ENCODE measurements at places on chromosomes 3 and 15.

GRCh38 chr3:187920030-187920429 is 174.8 kb upstream of the BCL6 start:
- no peak for DNase-seq

DNA sequence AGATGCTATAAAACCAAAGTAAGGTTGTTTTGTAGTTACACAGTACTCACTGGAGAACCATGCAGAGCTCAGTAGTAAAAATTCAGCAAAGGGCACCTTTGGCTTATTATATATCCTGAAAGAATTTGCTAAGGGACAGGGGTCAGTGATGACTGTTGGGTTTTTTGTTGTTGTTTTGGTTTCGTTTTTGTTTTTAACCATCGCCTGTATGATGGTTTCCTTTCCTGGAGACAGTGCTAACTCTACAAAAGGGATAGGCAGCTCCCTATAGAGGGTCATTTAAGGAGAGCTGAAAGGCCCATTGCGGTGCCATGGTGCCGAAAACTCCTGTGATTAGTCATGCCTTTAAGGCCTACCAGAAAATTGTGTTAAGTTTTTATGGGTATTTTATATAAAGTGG is 118.2 kb upstream of the GOLIM4 start:
- no peak for DNase-seq

DNA sequence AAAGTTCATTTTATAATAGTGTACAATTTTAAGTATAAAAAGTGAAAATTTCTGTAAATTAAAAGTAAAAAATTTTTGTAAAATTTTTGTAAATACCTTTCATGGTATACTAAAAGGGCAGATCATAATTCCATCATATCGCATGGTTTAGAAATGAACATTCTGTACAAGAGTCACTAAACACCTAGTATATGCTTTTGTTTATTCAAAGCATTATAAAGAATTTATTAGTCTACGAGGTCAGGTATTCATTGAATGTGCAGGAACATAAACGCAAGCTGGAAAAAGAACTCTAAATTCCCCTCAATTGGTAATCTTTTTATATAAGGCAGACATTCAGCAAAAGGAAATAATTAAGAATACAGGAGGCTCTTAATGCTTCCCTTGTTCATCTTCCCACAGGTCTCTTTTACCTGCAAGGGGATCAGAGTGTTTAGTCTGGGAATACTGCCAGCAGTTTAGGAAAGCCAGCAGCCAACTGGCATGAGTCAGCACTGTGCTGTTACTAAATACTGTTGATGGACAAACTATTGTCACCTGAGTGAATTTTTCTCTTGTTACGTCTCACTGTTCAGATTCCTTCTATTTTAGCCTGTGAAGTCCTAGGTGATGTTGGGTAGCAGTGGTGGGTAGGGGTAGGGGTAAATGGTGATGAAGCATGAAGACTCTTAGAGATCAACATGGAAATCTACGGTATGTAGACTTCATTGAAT is 70.1 kb downstream of the UQCC5 start:
- DNase-seq, result no peak

GRCh38 chr15:96334705-96335410 is 4.4 kb downstream of the NR2F2 start:
- no peak for DNase-seq

Measured in NCI-H1694 (cell line).